Progenitor cell of endocrine pancreas (in vitro differentiated cells): ENCODE measurements at places on chromosomes 1 and 21.

DNA sequence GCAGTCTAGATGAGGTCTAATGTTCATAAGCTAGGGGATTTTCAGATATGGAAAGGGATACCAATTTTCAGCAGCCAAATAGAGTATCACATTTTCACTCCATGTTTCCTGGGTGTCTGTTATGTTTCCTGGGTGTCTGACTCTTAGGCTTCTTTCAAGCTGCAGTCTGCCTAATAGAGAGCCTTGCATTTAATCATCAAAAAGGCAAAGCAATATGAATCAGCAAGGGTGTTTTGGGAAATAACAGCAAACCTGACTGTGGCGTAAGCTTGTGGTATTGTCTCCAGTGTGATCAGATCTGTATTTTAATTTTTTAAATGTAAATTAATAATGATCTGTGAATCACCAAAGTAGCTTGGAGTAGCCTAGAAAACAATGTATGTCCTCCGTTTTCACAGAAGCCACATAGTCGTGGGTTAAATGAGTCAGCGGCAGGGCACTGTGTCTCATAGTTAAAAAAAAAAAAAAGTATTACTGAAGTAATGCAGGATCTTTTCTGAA lies 10.4 kb downstream of the LGALS8 start:
- no peak for DNase-seq

DNA sequence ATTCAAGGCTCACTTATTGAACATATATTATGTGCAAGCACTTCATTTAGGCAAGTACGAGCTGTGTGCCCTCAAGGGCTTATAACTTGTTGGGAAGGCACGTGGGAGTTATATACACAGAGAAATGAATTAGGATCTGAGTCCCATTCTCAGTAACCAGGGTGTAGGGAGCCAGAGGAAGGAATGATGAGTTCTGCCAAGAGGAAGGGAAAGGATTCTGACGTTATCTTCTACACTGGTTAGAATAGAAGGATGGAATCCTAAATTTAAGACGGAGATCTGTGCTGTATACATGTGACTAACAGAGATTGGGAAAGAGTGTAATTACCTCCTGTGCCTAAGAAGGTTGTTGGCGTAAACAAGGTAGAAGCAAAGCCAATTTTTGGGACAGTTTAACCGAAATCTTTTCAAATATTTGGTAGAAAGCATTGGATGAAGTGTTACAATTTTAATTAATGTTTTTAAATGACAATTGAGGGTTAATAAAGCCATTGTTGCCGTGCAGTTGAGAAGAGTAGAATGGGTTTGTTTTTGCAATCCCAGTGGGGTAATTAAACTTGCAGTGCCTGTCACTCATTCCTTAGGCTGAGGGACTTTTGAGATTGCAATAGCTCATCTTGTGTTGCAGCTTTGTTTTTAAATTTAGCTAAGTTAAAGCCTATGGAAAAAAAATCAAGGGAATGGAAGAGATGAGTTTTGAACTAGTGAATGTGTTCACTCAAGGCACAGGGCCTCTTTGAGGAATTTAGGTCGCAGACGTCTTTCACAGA lies 177.2 kb downstream of the NFIA start:
- DNase-seq = no peak

DNA sequence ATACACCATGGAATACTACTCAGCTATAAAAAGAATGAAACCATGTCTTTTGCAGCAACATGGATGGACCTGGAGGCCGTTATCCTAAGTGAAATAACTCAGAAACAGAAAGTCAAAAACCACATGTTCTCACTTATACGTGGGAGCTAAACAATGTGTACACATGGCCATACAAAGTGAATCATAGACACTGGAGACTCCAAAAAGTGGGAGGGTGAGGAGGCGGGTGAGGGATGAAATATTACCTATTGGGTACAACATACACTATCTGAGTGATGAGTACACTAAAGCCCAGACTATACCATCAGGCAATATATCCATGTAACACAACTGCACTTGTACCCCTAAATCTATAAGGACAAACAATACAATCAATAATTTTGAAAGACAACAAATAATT lies 39.5 kb upstream of the FAM20B start:
- no peak for DNase-seq

DNA sequence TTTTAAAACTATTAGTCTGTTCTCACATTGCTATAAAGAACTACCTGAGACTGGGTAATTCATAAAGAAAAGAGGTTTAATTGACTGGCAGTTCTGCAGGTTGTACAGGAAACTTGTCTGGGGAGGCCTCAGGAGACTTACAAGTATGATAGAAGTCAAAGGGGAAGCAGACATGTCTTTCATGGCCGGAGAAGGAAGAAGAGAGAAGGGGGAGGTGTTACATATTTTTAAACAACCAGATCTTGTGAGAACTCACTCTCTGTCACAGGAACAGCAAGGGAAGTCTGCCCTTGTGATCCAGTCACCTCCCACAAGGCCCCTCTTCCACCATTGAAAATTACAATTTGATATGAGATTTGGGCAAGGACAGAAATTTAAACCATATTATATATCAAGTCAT lies 55.9 kb downstream of the CLIC4 start:
- DNase-seq = no peak

DNA sequence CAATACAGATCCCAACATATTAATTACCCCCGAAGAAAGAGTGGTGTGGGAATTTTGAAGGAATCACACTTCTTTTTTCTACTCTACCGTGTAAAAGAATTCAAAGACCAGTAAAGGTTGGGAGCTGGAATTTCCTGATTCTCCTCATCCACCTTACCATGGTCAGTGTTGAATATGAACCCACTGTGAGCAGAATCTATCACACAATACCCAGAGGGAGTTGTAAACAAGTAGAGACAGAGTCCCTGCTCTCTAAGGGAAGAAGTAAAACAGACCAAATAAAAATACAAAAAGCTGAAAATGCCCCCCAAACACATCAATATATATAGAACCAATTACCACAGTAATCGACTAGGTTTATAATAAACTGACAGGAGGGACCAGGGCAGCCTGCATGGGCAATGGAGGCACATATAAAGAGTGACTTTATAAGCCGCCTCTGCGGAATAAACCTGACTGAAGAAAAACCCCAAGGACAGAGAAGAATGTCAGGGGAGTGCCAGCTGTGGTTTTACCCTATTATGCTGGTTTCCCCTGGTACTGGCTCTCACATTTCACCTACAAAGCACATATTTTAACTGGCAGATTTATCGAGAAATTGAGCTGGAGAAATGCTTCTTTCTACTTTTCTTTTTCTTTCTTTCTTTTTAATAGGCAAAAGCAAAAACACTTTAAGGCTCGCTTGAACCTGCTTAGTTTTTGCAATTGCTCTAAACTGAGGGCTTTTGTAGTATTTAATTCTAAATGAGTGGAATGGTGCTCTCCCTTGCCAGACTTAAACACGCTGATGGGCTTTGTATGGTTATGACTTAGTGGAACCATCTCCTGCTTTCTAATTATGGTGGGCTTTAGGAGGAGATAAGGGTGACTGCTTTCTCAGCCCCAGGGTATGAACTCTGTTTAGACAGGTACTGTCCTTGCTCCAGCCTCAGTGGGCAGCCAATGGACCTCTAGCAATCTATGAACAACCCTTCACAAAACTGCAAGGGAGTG lies 244.8 kb downstream of the ASTN1 start:
- no peak for DNase-seq

DNA sequence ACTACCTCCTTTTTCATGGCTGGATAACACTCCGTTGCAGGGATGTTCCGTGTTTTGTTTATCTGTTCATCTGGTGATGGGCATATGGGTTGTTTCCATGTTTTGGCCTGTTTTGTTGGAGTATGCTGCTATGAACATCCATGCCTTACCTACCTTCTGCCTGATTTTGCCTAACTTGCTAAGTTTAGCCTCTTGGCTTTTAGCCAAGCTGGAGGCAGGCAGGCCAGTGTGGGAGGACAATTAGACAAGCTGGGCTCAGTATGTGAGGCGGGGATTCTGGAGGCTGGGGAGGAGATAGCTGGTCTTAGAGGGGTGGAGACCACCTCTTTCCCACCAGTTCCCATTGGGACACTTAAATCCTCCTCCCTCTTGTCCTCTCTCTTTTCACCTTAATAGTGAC lies 98.4 kb upstream of the WNT4 start:
- DNase-seq = no peak

GRCh38 chr1:67382292-67382691 lies 47.9 kb downstream of the SERBP1 start:
- DNase-seq = no peak

DNA sequence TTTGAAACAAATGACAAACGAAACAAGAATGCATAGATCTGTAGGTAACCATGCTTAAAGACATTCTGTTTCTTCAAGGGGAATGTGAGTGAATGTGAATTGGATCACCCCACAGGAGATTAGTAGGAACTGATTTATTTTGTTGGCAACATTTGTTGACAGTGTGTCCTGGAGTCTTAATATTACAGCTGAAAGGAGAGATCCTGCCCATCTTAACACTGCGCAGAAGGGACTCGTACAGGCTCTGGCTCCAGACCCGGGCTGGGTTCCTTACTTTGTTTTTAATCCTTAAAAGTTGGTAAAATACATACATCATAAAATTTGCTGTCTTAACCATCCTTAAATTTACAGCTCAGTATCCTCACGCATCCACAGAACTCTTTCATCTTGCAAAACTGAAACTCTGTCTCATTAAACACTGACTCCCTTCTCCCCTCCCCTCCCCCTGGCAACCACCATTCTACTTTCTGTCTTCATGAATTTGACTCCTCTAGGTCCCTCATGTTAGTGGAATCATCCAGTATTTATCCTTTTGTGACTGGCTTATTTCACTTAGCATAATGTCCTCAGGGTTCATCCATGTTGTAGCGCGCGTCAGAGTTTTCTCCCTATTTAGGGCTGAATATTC lies 74.1 kb downstream of the GALNT2 start:
- no peak for DNase-seq

DNA sequence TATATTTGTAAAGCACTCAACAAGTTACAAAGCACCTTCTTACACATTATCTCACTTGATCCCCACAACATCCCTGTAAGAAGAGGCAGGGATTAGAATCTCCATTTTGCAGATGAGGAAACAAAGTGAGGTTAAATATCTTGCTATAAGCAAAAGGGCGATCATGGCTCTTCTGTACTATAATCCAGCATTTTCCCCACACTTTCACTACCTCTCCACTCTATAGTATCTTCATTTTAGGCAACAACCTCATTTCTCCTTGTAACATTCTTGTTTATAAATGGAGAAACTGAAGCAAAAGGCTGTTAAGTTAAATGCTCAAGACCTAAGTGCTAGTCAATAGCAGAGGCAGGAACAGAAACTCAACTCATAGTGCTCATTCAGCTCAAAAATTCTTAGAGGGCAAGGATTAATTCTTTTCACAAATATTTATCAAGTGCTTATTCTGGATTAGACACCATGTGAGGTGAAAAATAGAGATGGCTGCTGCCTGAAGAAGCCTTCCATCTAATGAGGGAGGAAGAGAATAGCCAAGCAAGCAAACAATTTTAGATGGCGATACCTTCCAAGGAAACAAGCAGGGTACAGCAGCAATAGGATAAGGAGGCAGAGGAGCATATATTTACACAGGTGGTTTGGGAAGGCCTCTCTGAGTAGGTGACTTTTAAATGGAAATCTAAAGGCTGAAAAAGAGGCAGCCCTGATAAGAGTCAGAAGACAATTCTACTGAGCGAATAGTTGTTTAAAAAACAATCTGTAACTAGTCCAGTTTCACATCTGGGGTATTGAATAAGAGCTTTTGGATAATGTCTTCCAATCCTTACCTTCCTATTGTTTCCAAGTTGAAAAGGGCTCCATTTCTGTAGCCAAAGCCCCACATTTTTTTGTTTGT lies 3.5 kb downstream of the ERRFI1 start:
- DNase-seq = no peak

- no peak for DNase-seq
These were observed 1.9 kb downstream of the SORT1 start for GRCh38 chr1:109395602-109396512.

- no peak for DNase-seq
These were observed 77.2 kb downstream of the LAMC1 start for GRCh38 chr1:183100361-183100974.

GRCh38 chr1:111814642-111815041 lies 58.9 kb downstream of the DDX20 start:
- DNase-seq = no peak

DNA sequence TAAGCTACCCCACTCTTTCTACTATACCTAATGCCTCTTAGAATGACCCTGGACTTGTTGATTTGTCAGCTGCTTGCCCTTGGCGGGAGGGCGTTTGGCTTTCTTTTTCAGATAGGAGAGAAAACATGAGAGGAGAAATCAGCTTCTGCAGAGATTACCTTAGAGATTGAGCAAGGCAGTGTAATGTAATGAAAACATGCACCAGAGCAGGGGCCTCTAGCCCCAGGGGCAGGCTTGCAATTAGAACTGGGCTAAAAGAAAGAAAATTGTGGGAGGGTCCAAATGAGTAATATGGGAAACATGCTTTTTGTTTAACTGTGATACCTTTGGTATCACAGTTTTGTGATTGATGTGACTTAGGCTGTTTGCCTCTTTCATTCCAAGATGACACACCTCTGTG lies 89.7 kb downstream of the PBX1 start:
- DNase-seq = no peak

DNA sequence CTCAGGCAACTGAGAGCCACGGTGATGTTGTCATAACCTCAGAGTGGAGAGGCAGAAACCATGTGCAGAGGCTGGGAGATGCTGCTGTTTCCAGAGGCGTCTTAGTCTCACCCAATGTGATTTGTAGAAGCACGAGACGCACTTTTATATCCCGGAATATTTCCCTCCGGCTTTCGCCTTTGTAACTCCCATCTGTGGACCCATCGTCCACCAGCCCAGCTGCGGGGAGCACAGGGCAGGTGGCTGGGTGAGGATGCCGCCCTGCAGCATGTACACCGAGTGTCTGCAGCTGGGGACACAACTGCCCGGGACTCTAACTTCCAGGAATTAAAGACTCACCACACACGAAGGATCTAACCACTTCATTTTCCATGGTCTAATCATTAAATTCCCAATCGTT lies 43.5 kb downstream of the UBASH3A start:
- no peak for DNase-seq

DNA sequence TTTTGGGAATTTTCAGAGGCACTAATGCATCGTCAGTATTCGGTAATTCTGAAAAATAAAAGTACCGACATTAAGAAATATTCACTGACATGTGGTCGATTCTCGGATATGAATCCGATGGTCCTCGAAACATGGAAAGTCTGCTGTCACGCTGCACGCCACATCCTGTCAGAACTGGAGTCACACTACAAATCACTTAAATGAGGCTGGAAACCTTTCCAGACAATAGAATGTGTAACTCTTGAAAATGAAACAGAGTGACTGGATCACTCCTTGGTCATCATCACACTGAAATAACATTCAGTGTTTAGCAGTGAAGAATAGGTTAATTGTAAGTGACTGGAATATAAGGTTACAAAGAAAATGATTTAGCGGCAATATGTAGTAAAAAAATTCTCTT lies 620.1 kb upstream of the ADAMTS5 start:
- no peak for DNase-seq

DNA sequence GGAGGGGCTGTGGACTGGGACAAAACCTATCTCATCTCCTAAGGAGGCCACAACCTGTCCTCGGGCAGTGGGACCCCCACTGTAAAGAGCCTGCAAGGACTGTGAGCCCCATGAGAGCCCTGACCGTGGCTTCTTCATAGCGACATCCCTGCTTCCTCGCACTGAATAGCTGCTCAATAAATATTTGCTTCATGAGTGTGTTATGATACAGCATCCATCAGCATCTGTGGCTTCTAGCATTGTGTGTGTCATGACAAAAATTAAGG lies 40.5 kb upstream of the CSF3R start:
- DNase-seq = no peak

- DNase-seq = no peak
These were observed 222.7 kb downstream of the NUF2 start for GRCh38 chr1:163544441-163544840.

- no peak for DNase-seq
These were observed 12.0 kb downstream of the PPFIA4 start for GRCh38 chr1:203038217-203038741.
